Stomach (tissue), 19 donors: ENCODE measurements at places on chromosomes 12 and 14.

DNA sequence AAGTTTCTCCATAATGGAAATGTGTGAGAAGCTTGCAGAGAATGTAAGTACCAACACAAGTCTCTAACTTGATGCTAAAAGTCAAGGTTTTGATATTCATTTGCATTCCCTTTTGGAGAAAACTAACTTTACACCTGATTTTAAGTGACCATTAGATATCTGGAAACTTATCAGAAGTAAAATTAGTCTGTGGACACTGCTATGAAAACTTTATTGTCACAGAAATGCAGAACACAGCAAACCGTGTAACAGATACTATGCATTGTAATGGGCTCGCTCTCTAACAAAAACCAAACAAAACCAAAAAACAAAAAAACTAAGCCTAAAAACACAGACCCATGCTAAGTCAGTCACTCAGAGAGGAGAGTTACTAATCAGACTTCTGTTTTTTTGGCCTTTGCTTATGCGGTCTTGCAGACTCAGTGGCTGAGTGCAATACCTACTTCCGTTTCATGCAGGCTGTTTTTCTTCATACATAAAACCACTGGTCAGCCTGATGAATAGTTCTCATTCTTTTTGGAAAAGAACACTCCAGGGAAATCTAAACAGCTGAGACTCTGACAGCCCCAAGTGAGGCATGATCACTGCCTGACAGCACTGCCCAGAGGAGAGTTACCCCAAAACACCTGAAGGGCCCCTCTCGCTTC lies 35.7 kb downstream of the NRDE2 start:
- peaks cover 66% of the 10 kb centered on the region for H3K36me3 ChIP-seq
- no peak for DNase-seq
- H3K27me3 ChIP-seq = no peaks in the 10 kb centered on the region
- no peak overlapping the region for H3K4me3 ChIP-seq
- peaks cover 54% of the 10 kb centered on the region for H3K4me1 ChIP-seq

GRCh38 chr12:121874071-121874470 lies 14.5 kb upstream of the PSMD9 start:
- DNase-seq = no peak
- no peak overlapping the region for H3K4me3 ChIP-seq
- peaks cover 14% of the 10 kb centered on the region for H3K4me1 ChIP-seq
- no peaks in the 10 kb centered on the region for H3K36me3 ChIP-seq
- no peaks in the 10 kb centered on the region for H3K27me3 ChIP-seq

DNA sequence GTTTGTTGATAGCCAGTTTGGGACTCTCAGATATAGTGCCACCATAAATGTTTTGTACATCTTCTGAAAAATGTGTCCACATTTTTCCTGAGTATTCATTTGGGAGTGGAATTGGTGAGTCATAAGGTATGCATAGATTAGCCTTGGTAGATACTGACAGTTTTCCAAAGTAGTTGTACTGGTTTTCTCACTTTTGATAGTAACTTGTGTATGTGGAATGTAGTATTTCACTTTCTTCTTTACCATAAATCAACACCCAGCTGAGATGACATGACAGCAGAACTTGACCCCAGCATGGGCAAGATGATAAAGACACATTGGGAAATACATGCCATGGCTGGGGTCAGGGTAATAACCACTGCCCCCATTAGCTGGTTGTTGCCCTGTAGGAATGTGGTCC lies 5.4 kb downstream of the FBXW8 start:
- H3K4me1 ChIP-seq = peaks cover 95% of the 10 kb centered on the region
- H3K27me3 ChIP-seq = no peaks in the 10 kb centered on the region
- no peak for DNase-seq
- H3K27ac ChIP-seq = peak overlapping the region; percentile 79
- no peak overlapping the region for H3K4me3 ChIP-seq

GRCh38 chr14:93268406-93268805 lies 61.4 kb downstream of the UBR7 start:
- H3K27ac ChIP-seq = no peak overlapping the region
- DNase-seq = no peak
- no peaks in the 10 kb centered on the region for H3K27me3 ChIP-seq
- H3K4me3 ChIP-seq = no peak overlapping the region

DNA sequence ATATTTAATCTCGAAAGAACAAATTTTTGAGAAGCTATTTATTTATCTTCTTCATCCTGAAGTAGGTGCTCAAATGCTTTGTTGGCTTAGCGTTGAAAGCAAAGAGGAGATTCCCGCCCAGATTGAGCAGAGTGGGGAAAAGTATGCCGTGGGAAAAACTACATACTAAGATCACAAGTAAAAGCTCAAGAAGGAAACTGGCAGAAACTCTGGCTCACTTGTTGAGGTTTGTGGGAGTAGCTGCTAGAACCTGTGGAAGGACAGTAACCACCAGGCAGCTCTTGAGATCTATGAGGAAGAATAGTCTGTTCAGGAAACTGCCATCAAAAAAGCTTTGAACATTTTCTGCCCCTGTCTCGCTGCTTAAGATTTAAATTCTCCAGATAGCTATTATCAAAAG lies 3.9 kb downstream of the MYRFL start:
- DNase-seq = no peak
- no peaks in the 10 kb centered on the region for H3K27me3 ChIP-seq
- no peaks in the 10 kb centered on the region for H3K36me3 ChIP-seq
- H3K4me1 ChIP-seq = no peaks in the 10 kb centered on the region

GRCh38 chr12:50619610-50619958 lies 114.8 kb downstream of the DIP2B start:
- DNase-seq = no peak
- H3K36me3 ChIP-seq = no peaks in the 10 kb centered on the region
- H3K4me1 ChIP-seq = peaks cover 49% of the 10 kb centered on the region
- H3K27me3 ChIP-seq = no peaks in the 10 kb centered on the region

DNA sequence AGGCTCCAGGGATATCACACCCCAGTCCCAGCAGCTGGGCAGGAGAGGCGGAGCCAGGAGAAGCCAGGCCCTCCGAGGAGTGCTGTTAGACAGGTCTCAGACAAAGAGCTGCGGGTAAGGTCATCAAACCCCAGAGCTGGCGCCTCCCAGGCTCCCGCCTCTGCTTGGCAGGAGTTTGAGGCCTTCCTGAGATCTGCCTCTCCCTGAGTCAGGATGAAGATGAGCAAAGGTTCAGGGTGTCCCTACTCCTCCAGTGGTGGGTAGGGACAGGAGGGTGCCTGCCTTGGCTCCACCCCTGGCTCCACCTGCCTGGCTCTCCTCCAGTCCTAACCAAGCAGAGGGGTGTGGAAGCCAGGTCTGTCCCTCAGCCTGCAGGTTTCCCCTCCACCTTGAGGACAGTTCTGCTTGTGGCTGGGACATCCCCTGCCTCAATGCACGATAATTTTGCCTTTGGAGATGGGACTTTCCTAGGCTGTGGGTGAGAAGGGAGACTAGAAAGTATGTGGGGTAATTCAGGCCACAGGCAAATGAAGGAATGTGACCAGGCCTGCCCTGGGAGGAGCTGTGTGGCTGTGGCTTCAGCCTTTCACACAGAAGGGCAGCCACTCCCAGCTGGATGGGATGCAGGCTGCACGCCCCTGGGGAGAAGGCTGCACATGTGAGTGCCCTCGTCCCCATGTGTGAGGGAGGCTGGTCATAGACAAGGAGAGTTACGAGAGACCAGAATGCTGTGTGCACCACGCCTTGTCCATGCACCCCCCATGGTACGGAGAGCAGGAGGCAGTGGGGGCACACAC lies 2.2 kb downstream of the PLEKHG6 start:
- peak overlapping the region; percentile 73 for H3K27ac ChIP-seq
- peaks cover 5% of the 10 kb centered on the region for H3K36me3 ChIP-seq
- H3K4me1 ChIP-seq = peaks cover 39% of the 10 kb centered on the region
- no peak overlapping the region for H3K4me3 ChIP-seq

DNA sequence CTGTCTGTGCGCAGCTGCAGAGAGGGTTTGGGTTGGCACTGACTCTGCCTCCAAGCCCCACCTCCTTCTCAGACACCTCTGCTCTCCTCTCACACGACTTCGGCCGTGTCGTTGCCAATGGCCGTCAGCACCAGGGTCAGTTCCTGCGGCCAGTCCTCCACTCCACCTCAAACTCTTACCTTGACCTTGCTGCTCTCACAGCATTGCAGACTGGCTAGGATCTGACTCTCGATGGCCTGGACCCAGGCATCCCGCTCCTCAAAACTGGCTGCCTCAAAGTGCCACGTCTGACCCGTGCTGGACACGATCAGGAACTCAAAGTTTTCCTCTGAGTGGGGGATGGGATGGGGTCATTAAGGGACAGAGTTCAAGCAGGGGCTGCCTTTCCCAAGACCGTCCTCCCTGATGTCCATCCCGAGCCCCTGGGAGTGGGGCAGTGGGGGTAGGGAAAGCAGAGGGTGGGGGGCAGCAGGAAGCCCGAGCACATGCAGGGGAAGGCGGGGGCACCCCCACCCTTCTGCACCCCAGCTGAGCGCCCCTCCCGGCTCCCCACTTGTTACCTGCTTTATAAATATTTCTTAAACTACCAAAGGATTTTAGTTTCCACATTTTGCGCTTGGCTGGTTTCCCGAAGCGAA lies 10.7 kb downstream of the AGAP2 start:
- no peak for DNase-seq
- H3K4me3 ChIP-seq = no peak overlapping the region
- peaks cover 19% of the 10 kb centered on the region for H3K4me1 ChIP-seq
- no peak overlapping the region for H3K27ac ChIP-seq
- no peaks in the 10 kb centered on the region for H3K27me3 ChIP-seq
- peaks cover 42% of the 10 kb centered on the region for H3K36me3 ChIP-seq

DNA sequence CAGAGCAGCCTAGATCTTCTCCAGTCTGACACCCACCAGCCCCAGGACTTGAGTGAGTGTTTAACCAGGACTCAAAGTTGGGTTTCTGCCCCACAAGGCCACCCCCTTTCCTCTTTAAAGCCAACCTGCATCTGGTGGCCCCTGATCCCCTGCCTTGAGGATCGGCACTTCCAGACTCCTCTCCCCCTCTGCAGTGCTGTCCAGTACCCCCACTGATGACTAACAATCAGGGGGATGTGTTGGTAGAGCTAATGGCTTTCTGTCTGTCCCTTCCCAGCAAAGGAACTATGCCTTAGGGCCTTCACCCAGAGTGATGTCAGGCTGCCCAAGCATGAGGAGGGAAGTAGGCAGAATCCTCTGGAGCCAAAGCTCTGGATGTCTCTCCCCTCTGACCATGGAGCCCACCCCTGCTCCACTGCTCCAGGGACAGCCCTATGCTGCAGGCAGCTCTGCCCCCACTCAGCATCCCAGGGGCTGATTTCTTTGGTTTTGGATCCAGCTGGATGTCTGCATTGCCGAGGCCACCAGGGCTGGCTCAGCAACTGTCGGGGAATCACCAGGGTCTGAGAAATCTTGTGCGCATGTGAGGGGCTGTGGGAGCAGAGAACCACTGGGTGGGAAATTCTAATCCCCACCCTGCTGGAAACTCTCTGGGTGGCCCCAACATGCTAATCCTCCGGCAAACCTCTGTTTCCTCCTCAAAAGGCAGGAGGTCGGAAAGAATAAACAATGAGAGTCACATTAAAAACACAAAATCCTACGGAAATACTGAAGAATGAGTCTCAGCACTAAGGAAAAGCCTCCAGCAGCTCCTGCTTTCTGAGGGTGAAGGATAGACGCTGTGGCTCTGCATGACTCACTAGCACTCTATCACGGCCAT lies 42.9 kb downstream of the DAD1 start:
- H3K27me3 ChIP-seq = no peaks in the 10 kb centered on the region
- no peaks in the 10 kb centered on the region for H3K36me3 ChIP-seq
- peak overlapping the region; percentile 70 for H3K27ac ChIP-seq
- no peak for DNase-seq

- no peak overlapping the region for H3K27ac ChIP-seq
- no peaks in the 10 kb centered on the region for H3K27me3 ChIP-seq
- H3K36me3 ChIP-seq = no peaks in the 10 kb centered on the region
These were observed 42.6 kb downstream of the NELL2 start for GRCh38 chr12:44833561-44833960.

DNA sequence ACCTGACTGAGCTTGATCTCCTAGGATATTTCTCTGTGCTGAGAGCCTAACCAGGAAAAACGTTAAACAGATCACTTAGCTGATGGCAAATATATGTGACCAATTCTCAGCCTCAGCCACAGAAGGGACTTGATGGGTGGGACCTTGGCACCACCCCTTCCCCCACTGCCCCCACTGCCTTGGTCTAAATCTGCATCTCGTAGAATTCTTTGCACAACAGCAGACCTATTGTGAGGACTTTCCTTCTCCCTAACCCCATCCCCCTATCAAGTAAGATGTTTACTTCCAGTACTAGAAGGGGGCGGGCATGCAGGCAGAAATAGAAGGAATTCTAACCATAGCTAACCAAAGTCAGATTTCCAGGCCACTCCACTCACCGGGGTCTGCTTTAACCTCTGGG lies 313.2 kb downstream of the PCNX1 start:
- no peak overlapping the region for H3K27ac ChIP-seq
- no peaks in the 10 kb centered on the region for H3K27me3 ChIP-seq
- no peaks in the 10 kb centered on the region for H3K4me1 ChIP-seq
- H3K36me3 ChIP-seq = no peaks in the 10 kb centered on the region
- no peak overlapping the region for H3K4me3 ChIP-seq
- DNase-seq = no peak

DNA sequence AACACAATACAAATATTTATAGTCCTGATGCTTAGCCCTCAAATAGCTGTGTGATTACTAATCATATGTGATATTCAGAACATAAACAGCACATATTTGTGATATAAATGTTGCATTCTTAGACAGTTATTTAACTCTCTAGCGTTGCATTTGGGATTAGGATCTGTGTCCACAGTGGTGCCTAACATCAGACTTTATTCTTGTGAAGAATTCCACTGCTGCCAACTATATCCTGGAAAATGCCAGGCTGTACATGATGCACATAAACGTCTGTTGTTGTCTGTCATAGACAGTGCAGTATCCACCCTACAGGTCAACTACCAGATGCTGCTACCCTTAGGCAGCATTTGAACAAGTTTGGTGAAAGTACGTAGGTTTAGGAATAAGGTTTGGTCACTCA lies 39.0 kb downstream of the SLC38A4 start:
- no peaks in the 10 kb centered on the region for H3K27me3 ChIP-seq
- no peaks in the 10 kb centered on the region for H3K4me1 ChIP-seq
- H3K27ac ChIP-seq = no peak overlapping the region
- H3K4me3 ChIP-seq = no peak overlapping the region

- DNase-seq = no peak
- no peaks in the 10 kb centered on the region for H3K36me3 ChIP-seq
- H3K4me1 ChIP-seq = no peaks in the 10 kb centered on the region
- no peak overlapping the region for H3K4me3 ChIP-seq
These were observed 15.3 kb upstream of the APOF start for GRCh38 chr12:56377989-56378316.

GRCh38 chr12:91804533-91804932 lies 341.1 kb downstream of the BTG1 start:
- H3K27ac ChIP-seq = no peak overlapping the region
- H3K27me3 ChIP-seq = no peaks in the 10 kb centered on the region
- no peaks in the 10 kb centered on the region for H3K4me1 ChIP-seq
- H3K4me3 ChIP-seq = no peak overlapping the region
- no peaks in the 10 kb centered on the region for H3K36me3 ChIP-seq

DNA sequence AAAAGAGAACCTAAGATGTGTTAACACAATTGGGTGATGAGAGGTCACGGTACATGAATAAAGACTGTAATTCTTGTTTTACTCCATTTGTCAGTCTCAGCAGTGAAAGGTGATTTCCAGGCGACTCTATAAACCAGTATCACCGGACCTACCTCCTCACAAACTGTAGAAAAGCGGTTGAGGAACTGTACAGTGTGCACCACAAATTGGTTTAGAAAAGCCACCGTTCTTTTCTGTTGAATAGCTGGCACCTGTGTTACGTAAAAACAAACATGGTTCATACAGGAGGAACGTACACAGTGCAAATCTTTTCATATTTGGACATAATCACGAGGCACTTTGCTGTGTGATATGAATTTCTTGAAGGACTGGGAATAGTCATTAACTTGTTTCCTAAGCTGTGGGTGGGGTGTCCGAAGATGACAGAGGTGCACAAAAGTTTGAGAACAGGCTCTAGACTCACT lies 663 bp downstream of the WASHC3 start:
- DNase-seq = peak; percentile 58
- H3K27me3 ChIP-seq = no peaks in the 10 kb centered on the region
- peaks cover 7% of the 10 kb centered on the region for H3K4me1 ChIP-seq
- H3K27ac ChIP-seq = peak overlapping the region; percentile 92
